Upper lobe of right lung (tissue), 1 donor: ENCODE measurements at places on chromosomes 3 and 15. TPM values are rescaled to one million over a fixed set of nuclear protein-coding genes. Genes with fewer than 3 reads are reported as not detected.

Gene BSN
- 0.43 TPM for total RNA-seq

Gene CKMT1A
- 1.9 TPM for total RNA-seq

Gene GABRB3
- 3.2 TPM for total RNA-seq

Gene SLC9A9
- 13.3 TPM for total RNA-seq

Gene DYNC1LI1
- total RNA-seq: 37.8 TPM

Gene SPINT1
- 96.8 TPM for total RNA-seq

Gene ASB14
- total RNA-seq: not detected

Gene GPR171
- 3.2 TPM for total RNA-seq

Gene EIF3J
- 52.9 TPM for total RNA-seq

Gene ALDH1L1
- total RNA-seq: 3.3 TPM

Gene CRYGS
- total RNA-seq: 3.8 TPM

Gene ZNF501
- 4.5 TPM for total RNA-seq

Gene LRRK1
- total RNA-seq: 22.6 TPM

Gene EPHA3
- total RNA-seq: 5.1 TPM

Gene ZBTB20
- 61.0 TPM for total RNA-seq

Gene STRIT1
- not detected for total RNA-seq

Gene ACSBG1
- not detected for total RNA-seq

Gene BRK1
- 112 TPM for total RNA-seq

Gene GP5
- total RNA-seq: 0.26 TPM

Gene PLA2G4E
- total RNA-seq: 1.5 TPM

Gene ZNF620
- 7.0 TPM for total RNA-seq

Gene THPO
- 0.20 TPM for total RNA-seq

Gene THRB
- total RNA-seq: 19.7 TPM

Gene AHSG
- not detected for total RNA-seq

Gene ROPN1
- not detected for total RNA-seq

Gene KNG1
- total RNA-seq: 0.14 TPM

Gene TRA2B
- 92.7 TPM for total RNA-seq

Gene INO80
- total RNA-seq: 35.6 TPM

Gene CASR
- total RNA-seq: 0.20 TPM

Gene UNC13C
- total RNA-seq: 0.14 TPM

Gene ALG1L2
- 1.5 TPM for total RNA-seq
